ENCODE measurements at places on chromosomes 3 and 15.

DNA sequence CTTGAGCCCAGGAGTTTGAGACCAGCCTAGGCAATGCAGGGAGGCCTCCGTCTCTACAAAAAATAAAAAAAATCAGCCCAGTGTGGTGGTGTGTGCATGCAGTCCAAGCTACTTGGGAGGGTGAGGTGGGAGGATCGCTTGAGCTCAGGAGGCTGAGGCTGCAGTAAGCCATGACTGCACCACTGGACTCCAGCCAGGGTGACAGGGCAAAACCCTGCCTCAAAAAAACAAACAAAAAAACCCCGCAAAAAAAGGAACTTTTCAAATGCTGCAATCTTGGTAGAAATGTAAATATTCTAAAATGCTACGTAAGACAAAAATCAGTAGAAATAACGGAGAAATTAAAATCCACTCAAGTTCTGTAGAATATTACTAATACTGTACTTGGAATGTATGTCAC lies 108.1 kb upstream of the MELTF start:
- peak; percentile 83 for DNase-seq

GRCh38 chr3:13851997-13852637 lies 27.8 kb downstream of the WNT7A start:
- no peak for DNase-seq

DNA sequence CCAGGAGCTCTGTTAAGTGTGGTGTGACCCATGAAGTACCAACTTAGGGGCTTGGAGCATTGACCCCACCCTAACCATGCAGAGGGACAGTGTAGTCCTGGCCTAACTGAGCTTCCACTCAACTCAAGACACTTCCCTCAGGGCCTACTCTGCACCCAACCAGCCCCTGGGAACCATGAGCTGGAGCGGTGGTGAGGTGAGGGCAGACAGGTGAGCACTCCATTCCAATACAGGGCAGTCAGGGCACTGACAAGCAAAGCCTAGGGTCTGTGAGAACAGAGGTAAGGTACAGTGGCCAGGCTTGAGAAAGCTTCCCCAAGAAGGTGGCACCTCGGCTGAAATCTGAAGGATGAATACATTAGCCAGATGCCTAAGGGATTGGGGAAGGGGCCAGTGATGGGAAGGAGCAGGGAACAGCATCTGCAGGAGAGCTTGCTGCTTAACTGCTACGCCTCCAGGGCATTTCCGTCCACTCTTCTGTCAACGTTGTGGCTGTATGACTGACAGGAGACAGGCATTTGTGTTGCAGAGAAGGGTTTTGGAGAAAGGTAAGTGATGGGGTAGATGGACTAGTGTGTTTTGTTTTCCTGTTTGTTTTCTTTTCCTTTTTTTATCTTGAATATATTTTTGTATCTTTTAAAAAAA lies 243.5 kb upstream of the TRIM42 start:
- no peak for DNase-seq

DNA sequence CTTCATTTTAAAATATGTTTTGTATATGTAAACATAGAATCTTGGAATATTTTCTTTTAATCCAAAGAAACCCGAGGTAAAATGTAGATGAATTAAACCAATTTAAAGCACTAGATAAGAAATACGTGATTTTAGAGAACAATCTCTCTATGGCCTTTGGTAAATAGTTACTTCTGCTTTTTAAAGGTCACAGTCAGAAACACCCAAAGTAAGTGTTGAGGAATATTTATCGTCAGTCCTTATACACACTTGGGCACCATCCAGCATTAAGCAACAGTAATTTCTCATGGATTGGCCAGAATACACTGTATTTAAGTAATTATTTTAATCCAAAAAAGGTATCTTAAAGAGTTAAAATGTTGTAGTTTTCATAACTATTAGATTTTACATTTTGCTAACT lies 713.2 kb downstream of the NLGN1 start:
- DNase-seq = peak; percentile 62

- no peak for DNase-seq
Measured at GRCh38 chr3:54079314-54079713, 43.0 kb upstream of the CACNA2D3 start.

GRCh38 chr3:25297667-25298585 lies 130.1 kb upstream of the RARB start:
- DNase-seq = no peak

DNA sequence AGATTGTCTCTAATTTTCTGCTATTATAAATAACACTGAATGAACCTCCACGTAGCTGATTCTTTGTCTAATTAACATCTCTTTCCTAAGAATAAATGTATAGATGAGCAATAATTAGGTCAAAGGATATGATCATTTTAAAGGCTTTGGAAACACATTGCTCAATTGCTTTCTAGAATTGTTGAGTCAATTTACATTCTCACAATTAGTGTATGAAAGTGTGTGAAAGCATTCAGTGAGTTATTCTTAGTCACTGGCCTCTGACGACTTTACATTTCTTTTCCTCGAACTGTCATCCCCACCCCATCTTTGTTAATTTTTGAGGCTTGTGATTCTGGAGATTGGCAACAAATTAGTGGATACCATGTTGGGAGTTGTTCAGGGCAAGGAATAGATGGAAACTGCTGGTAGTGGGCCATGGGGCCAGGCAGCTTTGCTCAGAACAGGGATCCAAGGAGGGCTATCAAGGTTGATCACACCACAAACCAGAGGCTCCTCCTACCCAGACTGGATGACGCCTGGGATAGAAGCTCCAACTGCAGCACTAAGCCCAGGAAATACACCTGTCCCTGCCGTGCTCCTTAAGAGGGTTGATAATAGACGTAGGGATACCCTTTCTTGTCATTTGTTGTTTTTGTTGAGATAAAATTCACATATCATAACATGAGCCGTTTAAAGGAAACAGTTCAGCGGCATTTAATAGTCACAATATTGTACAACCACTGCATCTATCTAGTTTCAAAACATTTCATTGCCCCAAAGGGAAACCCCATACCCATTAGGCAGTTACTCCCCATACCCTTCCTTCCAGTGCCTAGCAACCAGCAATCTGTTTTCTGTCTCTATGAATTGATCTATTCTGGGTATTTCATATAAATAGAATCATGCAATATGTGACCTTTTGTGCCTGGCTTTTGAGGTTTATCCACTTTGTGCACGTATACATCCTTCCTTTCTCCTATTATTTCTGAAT lies 27.9 kb downstream of the EIF1B start:
- DNase-seq = no peak

DNA sequence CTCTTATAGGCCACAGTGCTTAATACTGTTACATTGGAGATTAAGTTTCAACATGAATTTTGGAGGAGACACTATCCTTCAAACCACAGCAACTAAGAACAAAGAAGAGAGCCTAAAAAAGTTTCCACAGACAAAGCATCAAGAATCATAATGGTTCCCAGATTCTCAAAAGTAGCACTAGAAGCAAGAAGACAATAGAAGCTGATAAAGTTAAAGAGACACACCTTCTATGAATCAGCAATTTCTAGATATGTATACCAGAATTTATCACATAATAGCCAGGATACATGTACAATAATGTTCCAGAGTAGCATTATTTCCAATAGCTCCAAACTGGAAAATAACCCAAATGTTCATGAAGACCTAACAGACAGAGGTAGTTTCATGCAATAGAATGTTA lies 12.2 kb downstream of the NKIRAS1 start:
- no peak for DNase-seq

DNA sequence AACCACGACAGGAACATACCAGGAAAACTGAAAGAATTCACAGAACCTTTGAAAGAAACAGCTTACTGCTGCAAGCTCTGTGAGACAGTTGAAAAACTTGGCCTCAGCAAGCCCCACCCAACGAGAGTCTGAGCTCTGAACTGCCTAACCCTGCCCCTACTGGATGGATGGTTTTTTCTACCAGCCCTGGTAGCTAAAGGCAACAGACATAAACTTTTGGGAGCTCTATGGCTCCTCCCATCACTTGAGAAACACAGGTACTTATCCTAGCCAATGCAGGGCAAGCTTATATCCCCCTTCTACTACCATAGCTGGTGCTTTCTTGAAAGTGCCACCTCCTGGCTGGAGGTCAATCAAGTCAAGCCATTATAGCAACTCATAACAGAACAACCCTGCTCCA lies 471.8 kb downstream of the GRM7 start:
- no peak for DNase-seq

DNA sequence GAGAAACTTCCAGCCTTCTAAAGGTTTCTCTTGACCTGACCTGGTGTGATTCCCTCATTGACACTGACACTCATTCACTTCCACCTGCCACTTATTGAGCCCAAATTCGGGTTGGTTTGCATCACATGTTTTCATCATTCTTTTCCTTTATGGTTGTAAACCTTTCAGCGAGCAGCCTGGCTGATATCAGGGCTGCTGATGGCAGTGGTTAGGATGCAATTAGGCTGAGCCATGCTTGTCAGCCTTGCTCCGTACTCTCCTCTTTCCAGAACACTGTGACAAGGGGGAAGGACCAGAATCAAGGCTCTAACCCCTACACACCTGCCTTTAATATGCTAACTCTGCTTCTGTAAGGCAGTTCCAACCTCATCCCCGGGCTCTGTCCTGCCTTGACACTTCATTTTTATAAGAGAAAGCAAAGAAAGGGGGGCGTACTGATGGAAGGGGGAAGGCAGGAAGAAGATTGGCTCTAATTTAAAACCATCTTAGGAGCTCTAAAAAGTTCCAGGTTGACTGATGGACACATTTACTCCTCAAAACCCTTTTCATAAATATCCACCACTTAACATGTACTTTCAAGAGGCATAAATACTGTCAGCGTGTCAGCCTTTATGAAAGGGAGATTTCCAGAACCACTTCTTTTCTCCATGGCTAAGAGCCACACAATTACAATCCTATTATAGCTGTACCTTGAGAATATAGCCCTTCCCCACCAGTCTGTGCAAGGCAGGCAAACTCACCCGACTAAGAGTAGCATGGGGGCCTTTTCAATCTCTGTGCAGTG lies 5.7 kb downstream of the NMNAT3 start:
- DNase-seq = no peak

DNA sequence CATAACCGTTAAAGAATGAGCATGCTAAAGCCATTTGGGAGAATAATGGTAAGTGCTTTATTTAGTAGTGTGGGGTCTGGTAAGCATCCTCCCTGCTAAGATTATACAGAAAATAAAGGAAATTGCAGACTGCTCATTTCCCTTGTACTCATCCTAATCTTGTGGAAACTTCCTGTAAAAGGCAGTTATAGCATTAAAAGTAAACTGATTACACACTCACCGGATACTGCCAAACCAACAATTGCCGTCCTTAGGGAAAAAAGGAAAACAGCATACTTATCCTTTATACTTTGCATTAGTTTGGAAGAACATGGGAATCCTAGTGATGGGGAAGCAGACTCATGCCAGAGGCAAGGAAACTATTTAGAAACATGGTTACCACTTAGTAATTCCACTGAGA lies 5.3 kb upstream of the SPRED1 start:
- DNase-seq = no peak

- no peak for DNase-seq
Measured at GRCh38 chr3:23496165-23496564, 293.0 kb downstream of the UBE2E2 start.

DNA sequence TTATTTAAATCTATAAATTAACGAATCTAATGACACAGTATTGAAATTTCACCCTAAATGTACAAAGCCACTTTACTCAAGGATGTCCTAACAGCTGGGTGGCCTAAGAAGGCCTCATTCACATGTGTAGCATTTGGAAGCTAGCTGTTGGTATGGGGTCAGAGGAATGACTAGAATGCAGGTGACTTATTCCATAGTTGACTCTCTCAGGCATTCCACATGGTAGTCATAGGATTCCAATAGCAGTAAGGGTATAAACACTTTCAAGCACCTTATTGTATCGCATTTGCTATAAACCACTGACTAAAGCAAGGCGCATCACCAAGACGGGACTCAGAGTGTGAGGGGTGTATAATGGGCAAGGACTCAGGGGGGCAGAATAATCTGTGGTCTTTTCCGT lies 294.8 kb upstream of the EPHA3 start:
- no peak for DNase-seq

DNA sequence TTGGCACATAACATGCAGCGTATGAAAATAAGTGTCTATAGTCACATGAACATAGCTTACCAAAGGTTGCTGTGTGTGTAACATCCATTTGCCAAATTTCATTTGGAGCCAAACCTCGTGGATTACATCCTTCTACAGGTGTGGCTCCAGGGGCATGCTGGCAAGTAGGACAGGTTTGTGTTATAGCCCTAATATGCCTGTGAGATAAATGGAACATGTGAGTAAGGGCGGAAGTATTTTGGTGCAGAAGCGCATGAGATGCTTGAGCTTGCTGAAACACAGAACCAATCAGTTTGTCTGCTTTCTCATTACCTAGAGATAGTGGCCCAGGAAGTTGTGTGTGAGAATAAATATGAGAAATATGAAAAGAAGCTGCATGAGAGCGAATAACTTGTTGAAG lies 21.8 kb upstream of the XCR1 start:
- DNase-seq = no peak

- no peak for DNase-seq
Measured at GRCh38 chr3:66377800-66378199, 123.0 kb downstream of the LRIG1 start.

GRCh38 chr15:27579738-27580137 lies 519.4 kb downstream of the OCA2 start:
- DNase-seq = no peak

- DNase-seq = no peak
Measured at GRCh38 chr3:79878708-79879107, 110.9 kb upstream of the ROBO1 start.

- DNase-seq = peak; percentile 94
Measured at GRCh38 chr3:36893137-36893557, 51.7 kb downstream of the TRANK1 start.
